Stimulated activated CD4-positive, alpha-beta T cell treated with anti-CD3 and anti-CD28 coated beads, Interleukin-1b, Interleukin-23, amount 100 ng/mL, for 1 hour (primary cell): ENCODE measurements at places on chromosomes 6 and 20.

DNA sequence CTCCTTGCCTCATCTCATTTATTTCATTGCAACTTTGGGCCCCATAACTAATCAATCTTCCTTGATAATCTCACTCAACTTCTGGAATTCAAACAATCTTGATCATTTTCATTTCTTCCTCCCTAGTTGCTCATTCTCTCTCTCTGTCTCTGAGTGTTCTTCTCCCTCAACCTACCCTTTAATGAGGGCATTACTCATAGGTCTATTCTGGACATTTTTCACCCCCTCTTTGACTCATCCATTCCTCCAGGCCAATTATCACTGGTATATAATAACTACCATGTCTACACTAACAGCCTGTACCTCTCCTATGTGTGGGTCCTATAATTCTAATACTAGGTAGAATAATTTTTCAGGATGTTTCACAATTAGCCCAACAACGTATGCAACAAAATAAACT lies 78.8 kb downstream of the COL21A1 start:
- DNase-seq, result no peak

- DNase-seq, result no peak
Measured at GRCh38 chr6:128057541-128057940, 156.7 kb upstream of the THEMIS start.

- no peak for DNase-seq
Measured at GRCh38 chr6:147447835-147448611, 60.5 kb upstream of the SAMD5 start.

DNA sequence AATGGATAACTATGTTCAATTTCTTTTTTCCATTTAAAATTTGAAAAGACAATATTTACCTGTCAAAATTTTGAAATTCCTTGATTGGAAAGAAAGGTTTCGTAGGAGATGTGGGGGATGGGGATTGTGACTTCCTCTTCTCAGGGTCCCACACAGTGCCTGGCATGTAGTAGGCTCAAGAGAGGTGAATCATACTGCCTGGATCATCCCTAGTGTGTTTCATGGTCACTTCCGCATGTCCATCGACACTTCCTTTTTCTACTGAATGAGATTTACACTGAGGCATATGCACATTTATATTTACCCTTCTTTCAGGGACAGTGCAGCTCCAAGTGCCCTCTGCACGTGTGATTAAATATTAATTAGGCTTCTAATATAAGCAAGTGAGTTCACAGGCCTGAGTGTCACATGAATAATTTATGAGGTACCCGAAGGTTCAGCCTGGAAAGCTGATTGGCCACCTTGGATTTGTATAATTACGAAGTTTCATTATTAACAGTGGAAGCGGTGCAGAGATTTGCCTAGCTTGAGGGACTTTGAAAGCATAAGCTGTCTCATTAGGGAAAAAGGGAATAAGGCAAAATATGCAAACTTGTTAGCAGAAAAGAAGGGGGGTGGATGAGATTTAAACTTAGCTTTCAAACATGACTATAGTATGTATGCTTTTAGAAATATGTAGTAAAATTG lies 177.5 kb upstream of the MMS22L start:
- no peak for DNase-seq

DNA sequence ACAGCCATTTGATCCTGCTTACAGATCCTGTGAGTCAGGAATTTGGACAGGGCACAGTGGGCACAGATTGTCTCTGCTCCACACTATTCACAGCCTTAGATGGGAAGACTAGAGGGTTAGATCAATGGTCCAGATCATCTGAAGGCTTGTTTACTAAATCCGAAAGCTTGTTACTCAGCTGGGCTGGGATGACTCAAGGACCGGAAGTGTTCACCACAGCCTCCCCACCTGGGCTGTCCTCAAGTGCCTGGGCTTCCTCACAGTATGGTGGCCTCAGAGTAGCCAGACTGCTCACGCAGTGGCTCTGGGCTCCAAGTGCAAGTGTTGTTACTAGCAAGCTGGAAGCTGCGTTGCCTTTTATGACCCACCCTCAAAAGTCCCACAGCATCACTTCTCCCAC lies 75.4 kb upstream of the INSM1 start:
- no peak for DNase-seq

DNA sequence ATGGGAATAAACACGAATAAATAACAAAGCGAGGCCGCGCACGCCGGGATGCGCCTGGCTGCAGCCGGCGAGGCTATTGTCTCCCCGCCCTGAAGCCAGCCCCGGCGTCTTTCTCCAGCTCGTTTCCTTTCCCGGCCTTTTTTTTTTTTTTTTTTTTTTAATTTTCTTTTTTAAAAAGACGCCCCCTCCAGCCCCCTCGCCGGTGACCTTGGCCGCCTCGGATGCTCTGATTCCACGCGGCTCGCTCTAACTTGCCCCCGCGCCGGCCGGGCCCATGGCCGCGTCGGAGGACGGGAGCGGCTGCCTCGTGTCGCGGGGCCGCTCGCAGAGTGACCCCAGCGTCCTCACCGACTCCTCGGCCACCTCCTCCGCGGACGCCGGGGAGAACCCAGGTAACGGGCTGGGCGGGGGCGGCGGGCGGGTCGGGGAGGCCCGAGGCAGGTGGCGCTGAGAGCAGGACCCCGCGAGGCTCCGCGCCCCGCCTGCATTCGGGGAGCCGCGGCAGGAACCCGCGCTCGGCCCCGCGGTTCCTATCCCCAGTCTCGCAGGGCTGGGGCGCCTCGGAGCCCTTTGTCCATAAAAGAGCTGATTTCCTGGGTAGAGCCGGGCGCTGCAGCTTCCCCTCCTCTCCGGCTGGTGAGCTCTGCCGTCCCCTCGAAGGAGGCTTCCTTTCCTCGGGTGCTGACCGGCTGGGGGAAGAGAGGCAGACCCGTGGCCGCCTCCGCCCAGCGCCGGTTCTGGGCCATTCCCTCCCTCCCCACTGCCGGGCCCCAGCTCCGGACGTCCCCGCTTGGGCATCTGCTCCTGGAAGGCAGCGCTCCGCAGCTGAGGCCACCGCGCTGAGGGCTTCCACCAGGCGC lies 631 bp downstream of the PHACTR3 start:
- DNase-seq, result no peak

- DNase-seq, result no peak
Measured at GRCh38 chr6:34030831-34031624, 114.9 kb downstream of the GRM4 start.

DNA sequence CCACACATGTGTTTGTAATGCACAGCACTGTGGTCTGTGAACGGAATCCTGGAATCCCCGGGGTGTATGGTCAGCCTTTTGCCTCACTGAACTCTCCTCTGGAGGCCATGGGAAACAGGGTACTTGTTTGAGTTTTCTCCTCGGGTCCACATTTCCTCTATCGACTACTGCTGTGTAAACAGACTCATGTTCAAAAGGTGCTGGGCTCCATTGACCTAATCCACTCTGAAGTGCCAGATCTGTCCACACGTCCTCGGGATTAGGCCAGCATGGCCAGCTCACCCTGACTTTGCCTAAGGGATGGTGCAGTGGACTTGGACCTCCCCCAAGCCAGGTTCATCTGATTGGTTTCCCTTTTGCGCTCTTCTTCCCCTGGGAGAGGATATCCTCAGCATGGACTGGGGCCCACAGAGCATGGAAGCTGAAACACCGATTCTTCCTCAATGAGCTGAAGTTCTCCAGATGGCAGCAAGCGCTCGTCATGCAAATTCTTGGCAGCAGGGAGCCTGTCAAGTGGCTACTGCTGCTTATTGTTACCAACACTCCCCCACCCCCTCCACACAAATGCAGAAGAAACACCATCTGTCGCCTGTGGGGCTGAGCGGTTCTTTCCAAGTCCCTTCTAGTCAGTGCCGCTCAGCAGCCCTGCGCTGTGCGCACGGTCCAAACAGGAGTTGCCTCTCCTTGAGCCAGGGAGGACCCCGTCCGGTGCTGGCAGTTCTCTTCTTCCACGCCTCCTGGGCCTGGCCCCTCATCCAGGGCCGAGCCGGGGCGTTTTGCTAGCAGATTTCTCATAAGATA lies 292.6 kb upstream of the MARCKS start:
- no peak for DNase-seq

DNA sequence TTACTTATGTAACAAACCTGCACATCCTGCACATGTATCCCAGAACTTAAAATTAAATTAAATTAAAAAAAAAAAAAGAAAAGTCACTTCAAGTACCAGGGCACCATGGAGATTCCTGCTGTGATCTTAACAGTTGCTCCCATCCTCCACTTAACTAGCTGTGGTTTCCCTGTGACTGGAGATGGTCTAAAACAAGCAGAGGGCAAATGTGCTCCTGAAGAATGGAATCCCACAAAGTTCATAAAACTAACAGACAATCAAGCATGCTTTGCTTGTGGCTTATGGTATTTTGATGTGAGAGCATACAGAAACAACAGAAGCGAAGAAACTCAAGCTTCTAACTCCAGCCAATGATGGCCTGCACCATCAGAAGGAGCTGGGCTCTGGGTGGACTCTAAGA lies 153.6 kb upstream of the KCNK16 start:
- DNase-seq, result no peak

DNA sequence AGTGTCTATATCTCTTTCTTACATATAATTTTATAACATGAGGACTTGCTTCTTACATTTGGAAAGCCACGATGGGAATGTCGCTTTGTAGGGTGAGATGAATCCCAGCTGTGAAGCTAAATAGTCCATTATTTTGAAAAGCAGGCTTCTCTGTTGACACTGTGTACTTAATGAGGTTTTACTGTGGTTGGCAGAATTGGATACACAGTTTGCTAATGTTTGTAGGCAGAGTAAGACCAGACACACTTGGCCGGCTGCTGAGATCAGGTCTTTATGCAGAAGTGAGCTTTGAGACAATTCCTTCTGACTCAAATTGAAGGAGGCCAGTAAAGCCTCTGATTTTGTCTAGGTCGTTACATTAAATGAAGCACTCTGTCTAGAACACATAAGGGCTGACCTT lies 93.0 kb downstream of the NDUFAF5 start:
- DNase-seq, result no peak

DNA sequence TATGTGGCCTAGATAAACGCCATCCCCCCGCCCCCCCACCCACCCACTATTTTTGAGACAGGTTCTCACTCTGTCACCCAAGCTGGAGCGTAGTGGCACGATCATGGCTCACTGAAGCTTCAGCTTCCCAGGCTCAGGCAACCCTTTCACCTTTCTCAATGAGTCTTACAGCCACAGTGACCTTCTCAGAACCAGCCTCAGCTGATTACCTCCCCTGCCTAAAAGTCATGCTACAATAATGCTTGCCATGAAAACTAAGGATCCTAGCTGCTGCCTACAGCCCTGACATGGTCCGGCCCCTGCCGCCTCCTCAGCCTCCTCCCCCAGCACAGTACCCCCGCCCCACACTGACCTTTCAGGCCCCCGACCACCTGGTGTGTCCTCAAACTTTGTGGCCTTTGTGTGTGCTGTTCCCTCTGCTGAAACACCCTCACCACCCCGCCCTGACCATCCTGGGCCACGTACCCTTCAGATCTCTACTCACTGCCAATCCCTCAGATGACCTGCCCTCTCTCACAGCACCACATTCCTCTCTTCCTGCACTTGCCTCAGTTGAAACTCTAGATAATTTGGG lies 31.3 kb downstream of the PNPLA1 start:
- no peak for DNase-seq

GRCh38 chr6:31814677-31815024 lies 432 bp downstream of the HSPA1L start:
- no peak for DNase-seq

- no peak for DNase-seq
Measured at GRCh38 chr6:19535351-19535750, 301.8 kb upstream of the ID4 start.

- no peak for DNase-seq
Measured at GRCh38 chr6:122264557-122264956, 134.9 kb upstream of the HSF2 start.

DNA sequence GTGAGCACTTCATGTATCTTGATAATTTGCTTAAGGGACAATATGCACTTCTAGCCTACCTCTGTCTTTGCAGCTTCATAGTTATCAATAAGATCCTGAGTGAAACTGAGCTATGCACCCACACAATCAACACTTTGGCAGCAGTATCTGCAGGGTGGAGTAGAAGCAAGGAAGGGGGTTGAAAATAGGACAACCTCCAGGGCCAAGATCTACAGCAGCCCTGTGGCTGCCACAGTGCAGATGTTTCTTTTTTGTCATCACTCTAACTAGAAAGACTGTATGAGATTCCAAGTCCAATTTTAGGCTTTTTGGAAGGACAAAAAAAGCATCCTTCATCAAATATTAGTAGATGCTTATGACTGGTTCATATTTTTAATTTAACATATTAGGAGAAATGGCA lies 336.1 kb upstream of the CITED2 start:
- no peak for DNase-seq

DNA sequence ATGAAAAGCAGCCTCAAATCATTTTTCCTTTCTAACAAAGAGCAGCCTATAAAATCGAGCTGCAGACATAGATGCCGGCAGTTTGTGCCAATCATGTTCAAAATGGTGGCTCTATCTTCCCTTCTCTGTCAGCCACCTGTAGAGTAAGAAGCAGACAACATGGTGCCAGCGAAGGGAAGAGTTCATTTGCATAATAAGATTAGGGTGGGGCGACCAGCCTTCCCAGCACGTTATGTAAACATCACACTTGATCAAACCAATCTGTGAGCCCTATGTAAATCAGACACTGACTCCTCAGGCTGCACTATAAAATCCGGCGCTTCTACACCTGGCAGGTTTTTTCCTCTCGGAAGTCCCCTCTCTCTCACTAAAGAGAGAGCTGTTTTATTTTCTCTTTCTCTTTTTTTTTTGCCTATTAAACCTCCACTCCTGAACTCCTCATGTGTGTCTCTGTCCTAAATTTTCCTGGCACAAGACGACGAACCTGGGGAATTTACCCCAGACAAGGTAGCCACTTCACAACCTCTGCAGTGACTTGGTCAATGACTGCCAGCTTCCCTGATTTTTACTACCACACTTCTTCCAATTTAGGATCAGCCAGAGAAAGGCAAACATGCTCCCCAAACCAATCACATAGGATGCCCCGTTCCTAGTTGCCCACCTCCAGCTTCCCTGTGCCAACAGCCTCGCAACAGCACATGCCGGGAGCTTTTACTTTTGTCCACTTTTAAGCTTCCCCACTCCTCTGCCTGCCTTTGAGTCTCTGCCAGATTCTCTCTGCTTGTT lies 12.9 kb downstream of the TPMT start:
- no peak for DNase-seq

- no peak for DNase-seq
Measured at GRCh38 chr20:19274001-19274400, 61.6 kb downstream of the SLC24A3 start.

DNA sequence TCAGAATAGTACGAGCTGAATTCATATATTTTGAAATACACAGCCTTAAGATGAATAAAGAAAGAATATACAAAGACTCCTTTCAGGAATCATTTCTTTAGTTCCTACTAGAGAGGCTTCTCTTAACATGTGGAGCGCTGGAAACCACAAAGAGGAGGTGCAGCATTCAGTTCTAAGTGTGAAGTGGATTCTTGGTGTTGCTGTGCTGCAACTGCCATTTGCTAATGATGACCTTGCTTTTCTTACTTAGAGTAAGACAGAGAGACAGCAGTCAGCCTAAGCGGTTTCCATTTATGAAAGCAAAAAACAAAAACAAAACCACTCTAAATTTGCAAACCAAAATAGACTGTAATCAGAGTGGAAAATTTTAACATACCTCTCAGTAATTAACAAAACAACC lies 629.0 kb downstream of the EPHA7 start:
- DNase-seq, result no peak
